ENCODE measurements at places on chromosomes 13 and 19.

GRCh38 chr13:67091603-67092002, 138.5 kb downstream of the PCDH9 start:
- DNase-seq: no peak

- no peak for DNase-seq
Measured at GRCh38 chr19:33621065-33621785, 528 bp upstream of the CHST8 start.

DNA sequence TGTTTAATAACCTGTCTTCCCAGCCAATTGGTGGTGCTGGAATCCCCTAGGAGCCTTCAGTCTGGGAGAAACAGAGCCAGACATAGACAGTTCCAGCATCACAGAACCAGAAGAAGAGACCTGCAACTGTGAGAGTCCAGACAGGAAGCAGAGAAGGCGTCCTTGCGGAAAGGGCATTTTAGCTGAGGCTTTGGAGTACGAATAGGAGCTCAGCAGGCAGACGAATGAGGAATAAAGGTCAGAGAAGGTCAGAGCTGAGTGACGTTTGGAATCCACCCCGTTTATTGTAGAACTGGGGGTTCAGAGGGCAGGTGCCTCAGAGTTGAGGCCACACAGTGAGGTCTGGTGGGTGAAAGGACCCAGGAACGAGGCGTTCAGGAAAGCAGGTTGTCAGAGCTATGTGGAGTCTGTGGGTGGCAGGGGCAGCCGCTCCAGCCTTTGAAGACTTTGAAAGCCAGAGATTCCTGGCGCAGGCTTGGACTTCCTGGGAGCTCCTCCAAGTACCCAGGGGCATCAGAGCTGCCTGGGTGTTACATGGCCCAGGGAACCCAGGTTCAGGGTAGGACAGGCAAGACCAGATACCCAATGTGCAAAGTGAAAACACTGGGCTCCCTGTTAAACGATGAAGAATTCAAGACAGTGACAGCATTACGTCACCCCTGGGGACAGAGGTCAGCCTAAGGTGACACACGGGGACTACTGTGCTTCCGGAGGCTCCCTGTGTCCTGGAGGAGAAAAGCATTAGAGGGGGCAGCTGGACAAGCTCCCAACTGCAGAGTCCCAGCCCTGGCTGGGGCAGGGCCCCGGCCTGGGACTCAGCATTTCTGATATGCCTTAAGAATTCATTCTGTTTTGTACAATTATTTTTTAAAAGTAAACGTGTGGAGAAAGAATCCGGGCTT, 5.5 kb downstream of the ARRDC2 start:
- DNase-seq: no peak

DNA sequence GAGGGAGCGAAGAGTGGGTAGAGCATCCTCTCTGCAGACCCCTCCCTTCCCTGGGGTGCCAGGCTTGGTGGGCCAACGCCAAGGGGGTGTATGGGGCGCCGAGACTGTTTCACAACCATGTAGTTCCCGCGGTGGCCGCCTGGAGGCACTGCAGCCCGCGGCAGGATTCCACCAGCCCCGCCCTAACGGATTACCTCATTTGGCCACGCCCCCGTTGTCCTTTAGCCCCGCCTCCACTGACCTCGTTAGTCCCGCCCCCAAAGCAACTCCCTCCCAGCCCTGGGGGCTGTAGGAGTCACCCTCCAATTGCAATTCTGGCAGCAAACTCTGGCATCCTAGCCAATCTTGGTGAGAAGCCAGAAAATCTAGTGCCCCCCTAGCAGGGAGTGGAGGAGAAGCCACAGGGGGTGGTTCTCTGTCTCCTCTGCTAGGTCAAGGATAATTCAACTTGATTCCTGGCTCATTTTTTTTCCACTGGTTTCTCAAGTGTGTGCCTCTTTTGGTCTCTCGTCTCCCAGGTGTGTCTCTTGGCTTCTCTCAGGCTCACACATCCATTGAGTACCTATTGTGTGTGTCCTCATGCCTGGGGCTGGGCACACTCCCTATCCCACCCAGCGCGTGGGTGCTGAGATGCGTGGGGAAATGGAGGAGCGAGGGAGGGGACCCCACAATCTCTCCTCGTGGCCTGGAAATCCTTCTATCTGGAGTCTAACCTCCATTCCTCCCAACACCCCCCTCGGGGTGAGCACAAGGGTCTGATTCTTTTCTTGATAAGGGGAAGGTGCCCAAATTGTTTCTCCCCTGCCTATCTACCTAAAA, 2.0 kb downstream of the OLFM2 start:
- peak; percentile 73 for DNase-seq

GRCh38 chr13:105684216-105684615, 851.2 kb downstream of the EFNB2 start:
- no peak for DNase-seq

- no peak for DNase-seq
Measured at GRCh38 chr13:40407567-40407966, 258.9 kb downstream of the FOXO1 start.

DNA sequence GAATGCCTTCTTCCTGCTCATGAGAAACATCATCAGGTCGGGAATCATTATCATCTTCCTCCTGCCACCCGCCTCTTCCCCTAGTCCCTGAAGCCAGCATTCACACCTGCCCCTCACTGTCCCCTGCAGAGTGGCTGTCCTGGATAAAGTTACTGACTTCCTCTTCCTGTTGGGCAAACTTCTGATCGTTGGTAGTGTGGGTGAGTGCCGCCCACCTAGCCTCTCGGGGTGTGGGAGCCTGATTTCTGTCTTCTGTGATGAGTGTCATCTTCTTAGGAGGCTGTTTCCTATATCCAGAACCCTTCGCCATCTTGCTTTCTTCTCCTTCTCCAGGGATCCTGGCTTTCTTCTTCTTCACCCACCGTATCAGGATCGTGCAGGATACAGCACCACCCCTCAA, 12.5 kb downstream of the SLC44A2 start:
- no peak for DNase-seq

GRCh38 chr19:30665449-30665848, 293.3 kb downstream of the ZNF536 start:
- no peak for DNase-seq

- no peak for DNase-seq
Measured at GRCh38 chr13:44309794-44310757, 63.5 kb upstream of the SERP2 start.

DNA sequence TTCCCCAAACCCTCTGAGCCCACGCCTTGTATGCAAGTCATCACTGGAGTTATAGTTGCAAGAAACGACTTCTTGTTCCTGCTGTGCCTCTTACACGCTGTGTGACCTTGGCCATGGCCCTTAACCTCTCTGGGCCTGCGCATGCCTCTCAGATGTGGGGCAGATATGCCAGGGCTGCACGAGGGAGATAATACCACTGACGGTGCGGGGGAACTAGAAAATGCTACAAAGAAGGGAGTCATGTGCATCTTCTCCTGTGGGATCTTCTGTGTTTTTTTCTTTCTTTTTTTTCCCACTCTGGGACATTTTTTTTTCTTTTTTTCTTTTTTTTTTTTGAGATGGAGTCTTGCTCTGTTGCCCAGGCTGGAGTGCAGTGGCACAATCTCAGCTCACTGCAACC, 4.3 kb upstream of the SAMD1 start:
- DNase-seq: no peak

DNA sequence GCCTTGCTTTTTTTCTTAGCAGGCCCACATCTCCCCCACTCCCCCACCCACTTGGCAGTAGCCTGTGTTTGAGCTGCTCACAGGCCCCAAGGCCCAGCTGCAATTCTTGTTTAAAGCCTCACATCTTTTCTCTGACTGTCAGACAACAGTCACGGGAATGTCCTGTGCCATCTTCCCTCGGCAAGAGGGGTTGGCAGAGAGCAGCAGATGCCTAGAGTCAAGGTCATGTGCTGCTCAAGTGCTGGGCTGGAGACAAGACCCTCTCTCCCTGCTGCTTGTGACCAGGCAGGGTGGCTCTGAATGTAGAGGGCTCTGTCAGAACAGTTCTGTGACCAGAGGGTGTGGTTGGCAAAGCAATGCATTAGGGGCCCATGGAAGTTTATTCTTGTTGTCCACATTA, 47.4 kb downstream of the BBC3 start:
- no peak for DNase-seq

Data from amniotic stem cell (primary cell).